ENCODE measurements at places on chromosomes 7 and 10.

- no peak for DNase-seq
- no peaks in the 10 kb centered on the region for H3K36me3 ChIP-seq
- no peaks in the 10 kb centered on the region for H3K4me1 ChIP-seq
- no peaks in the 10 kb centered on the region for H3K27me3 ChIP-seq
- no peak overlapping the region for H3K4me3 ChIP-seq
Observed at GRCh38 chr7:104793066-104793465, 220.9 kb upstream of the KMT2E start.

DNA sequence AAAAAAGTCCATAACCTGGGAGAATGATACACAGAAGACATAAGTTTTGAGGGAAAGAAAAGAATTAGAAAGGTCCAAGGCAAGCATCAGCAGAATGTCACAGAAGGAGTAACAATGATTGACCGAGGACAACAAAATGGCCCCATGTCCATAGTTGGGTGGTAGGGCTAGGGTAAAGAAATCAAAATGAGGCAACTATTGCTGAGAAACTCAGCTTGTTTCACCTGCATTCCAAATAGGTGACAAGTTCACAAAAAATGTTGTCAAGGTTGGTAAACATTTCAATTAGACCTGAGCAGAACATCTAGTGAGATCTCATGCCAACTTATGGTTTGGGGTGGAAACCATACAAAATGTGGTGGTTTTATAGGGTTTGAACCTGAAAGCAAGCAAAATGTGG lies 22.8 kb upstream of the DLX6 start:
- H3K4me3 ChIP-seq: no peak overlapping the region
- DNase-seq: no peak
- no peaks in the 10 kb centered on the region for H3K27me3 ChIP-seq

DNA sequence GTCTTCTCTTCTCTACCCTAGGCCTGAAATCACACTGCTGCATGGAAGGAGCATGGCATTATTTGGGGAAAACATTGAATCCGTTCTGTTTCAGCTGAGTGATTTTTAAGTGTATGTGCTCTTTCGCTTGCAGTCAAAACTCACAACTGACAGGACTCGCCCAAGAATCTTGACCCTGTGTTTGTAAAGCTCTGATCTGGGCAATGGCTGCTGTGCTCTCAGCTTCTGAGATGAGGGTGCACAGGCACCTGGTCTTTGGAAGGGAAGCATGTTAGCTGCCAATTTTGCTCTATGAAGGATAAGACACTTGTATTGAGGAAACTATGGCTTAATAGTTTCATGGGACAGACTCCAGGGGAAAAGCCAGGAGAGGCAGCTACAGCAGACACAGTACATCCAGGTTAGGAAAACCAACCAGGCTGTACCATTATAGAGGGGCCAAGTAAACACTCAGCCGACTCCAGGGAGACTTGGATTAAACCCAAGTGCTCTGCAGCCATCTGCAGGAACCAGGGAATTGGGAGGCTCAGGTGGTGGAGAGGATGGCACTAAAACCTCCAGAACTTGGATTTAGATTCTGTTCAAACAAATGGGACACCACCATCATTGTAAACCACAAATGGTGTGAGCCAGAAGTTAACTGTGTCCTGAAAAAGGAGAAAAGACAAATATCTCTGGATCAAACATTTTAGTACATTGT lies 43.3 kb downstream of the LYZL1 start:
- no peaks in the 10 kb centered on the region for H3K36me3 ChIP-seq
- no peak overlapping the region for H3K27ac ChIP-seq
- DNase-seq: no peak
- no peaks in the 10 kb centered on the region for H3K27me3 ChIP-seq
- no peaks in the 10 kb centered on the region for H3K4me1 ChIP-seq

DNA sequence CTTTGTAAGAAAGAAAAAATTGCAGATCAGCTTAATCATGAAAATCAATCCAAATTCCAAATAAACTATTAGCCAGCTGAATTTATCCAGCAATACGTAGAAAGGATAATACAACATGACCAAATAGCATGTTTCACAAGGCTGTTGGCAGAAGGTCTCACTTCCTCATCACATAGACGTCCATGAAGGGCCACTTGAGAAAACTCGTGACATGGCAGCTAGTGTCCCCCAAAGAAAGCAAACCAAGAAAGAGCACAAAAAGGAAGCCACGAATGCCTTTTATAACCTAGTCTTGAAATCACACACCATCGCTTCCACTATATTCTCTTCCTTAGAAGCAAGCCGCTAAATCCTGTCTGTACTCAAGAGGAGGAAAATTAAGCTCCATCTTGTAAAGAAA lies 105.6 kb upstream of the NRBF2 start:
- no peak overlapping the region for H3K27ac ChIP-seq
- no peaks in the 10 kb centered on the region for H3K36me3 ChIP-seq
- no peak overlapping the region for H3K4me3 ChIP-seq
- no peaks in the 10 kb centered on the region for H3K4me1 ChIP-seq
- DNase-seq: no peak

- no peak overlapping the region for H3K27ac ChIP-seq
- no peak for DNase-seq
Observed at GRCh38 chr7:137471128-137471527, 127.6 kb upstream of the PTN start.

DNA sequence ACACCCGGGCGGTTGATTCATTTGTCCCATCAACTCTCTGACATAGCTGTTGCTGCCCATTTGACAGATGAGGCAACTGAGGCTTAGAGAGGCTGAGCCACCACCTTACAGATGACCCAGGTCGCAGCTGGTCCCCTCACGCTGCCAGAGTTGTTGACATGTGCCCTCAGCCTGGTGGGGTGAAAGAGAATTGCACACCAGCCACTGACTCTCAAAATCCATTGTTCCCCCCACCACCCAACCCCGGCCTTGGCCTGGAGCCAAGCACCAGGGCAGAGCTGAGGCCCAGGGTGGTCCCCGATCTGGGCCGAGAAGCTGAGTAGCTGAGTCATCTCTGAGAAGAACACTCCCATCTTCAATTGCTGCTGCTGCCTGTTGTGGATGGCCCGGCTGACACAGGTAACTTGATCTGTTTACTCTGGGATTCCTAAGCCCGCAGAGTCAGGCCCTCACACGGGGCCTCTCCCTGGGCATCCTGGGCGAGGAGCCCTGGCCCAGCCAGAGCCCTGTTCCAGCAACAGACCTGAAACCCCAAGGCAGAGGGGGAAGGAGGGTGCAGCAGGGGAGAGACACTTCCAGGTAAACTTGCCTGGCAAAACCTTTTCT lies 27.5 kb downstream of the PVRIG start:
- no peak for DNase-seq
- H3K27ac ChIP-seq: no peak overlapping the region
- no peaks in the 10 kb centered on the region for H3K27me3 ChIP-seq
- peaks cover 8% of the 10 kb centered on the region for H3K4me1 ChIP-seq
- H3K36me3 ChIP-seq: no peaks in the 10 kb centered on the region

DNA sequence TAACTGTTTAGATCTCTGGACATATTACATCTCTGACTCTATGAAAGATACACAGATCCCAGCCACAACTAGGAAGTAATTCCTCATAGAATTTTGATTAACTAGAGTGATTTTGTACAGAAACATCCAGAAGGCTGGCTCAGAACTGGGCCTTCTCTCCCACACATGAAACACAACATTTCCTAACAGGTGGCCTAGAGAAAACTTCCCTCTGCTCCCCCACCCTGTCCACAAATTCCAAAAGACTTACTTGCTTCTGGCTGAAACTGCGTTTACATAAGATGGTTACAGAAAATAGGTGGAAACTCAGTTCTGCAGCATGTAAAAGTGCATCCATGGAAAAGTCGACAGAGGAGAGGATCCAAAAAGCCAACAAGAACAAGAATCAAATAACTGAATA lies 132.9 kb downstream of the FZD1 start:
- no peak overlapping the region for H3K4me3 ChIP-seq
- no peaks in the 10 kb centered on the region for H3K36me3 ChIP-seq
- no peaks in the 10 kb centered on the region for H3K27me3 ChIP-seq
- peaks cover 3% of the 10 kb centered on the region for H3K4me1 ChIP-seq
- no peak for DNase-seq
- no peak overlapping the region for H3K27ac ChIP-seq

DNA sequence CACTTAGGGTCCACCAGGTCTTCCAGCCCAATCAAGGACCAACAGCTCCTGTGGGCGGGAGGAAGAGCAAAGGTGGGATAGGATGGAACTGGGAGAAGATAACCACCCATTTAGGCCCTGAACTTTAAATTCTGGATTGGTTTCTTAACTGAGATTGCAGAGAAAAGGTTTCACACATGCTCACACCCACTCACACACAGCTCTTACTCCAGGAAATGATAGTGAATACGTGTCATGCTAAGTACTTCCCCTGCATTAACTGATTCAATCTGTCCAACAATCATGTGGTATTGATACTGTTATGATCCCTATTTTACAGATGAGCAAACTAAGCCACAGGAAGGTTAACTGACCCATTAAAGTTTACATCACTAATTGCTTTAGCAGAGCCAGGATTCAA lies 4.6 kb upstream of the CYP3A4 start:
- no peak overlapping the region for H3K27ac ChIP-seq
- no peaks in the 10 kb centered on the region for H3K4me1 ChIP-seq
- no peaks in the 10 kb centered on the region for H3K27me3 ChIP-seq
- DNase-seq: no peak

DNA sequence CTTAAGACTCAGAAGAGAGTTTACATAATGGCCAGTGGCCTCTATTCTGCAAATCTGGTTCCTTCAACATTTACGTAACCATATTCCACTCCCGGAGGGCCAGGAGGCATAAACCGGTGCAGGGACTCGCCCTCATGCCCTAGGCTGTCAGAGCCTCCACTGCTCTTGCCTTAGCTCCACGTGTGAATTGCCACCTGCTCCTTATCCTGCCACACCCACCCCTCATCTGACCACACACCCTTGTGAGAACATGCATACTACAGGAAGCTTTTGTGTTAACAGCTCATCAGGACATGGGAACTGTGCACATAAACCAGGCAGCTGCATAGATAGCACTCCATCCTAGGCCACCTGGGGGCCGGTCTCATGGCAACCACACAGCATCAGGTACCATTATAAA lies 146.7 kb upstream of the PFKP start:
- H3K4me3 ChIP-seq: no peak overlapping the region
- no peaks in the 10 kb centered on the region for H3K4me1 ChIP-seq
